ENCODE measurements at places on chromosomes 1 and 21.
A peak's percentile ranks its signal among the peaks of the same experiment; 100 is the strongest.

- peaks cover 46% of the 10 kb centered on the region for H3K4me1 ChIP-seq
- no peaks in the 10 kb centered on the region for H3K36me3 ChIP-seq
- peak overlapping the region; percentile 96 for H3K27ac ChIP-seq
- H3K4me3 ChIP-seq, result peak overlapping the region; percentile 71
- DNase-seq, result peak; percentile 91
- H3K27me3 ChIP-seq, result no peaks in the 10 kb centered on the region
Measured at GRCh38 chr1:223230161-223230881, 87.3 kb upstream of the TLR5 start.

DNA sequence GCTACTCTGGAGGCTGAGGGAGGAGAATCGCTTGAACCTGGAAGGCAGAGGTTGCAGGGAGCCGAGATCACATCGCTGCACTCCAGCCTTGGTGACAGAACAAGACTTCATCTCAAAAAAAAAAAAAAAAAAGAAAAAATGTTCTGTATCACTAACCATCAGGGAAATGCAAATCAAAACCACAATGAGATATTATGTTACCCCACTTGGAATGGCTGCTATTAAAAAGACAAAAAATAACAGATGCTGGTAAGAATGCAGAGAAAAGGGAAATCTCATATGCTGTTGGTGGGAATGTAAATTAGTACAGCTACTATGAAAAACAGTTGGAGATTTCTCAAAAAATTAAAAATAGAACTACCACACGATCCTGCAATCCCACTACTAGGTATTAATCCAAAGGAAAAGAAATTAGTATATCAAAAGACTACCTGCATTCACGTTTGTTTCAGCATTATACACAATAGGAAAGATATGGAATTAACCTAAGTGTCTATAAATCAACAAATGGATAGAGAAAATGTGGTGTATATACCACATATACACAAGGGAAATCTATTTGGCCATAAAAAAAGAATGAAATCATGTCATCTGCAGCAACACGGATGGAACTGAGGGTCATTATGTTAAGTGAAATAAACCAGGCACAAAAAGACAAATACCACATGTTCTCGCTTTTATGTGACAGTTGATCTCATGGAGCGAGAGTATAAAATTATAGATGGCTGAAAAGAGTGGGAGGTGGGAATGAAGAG lies 62.6 kb downstream of the ABL2 start:
- peaks cover 47% of the 10 kb centered on the region for H3K4me1 ChIP-seq
- no peaks in the 10 kb centered on the region for H3K36me3 ChIP-seq
- no peak overlapping the region for H3K4me3 ChIP-seq
- no peak overlapping the region for H3K27ac ChIP-seq
- DNase-seq, result peak; percentile 26

GRCh38 chr1:174818014-174818616 lies 181.6 kb upstream of the CACYBP start:
- no peaks in the 10 kb centered on the region for H3K36me3 ChIP-seq
- H3K27ac ChIP-seq, result no peak overlapping the region
- DNase-seq, result no peak

- no peaks in the 10 kb centered on the region for H3K27me3 ChIP-seq
- peak overlapping the region; percentile 51 for H3K4me3 ChIP-seq
- H3K4me1 ChIP-seq, result peaks cover 24% of the 10 kb centered on the region
- peak overlapping the region; percentile 63 for H3K27ac ChIP-seq
Measured at GRCh38 chr21:35933466-35933865, 126.9 kb downstream of the SETD4 start.

DNA sequence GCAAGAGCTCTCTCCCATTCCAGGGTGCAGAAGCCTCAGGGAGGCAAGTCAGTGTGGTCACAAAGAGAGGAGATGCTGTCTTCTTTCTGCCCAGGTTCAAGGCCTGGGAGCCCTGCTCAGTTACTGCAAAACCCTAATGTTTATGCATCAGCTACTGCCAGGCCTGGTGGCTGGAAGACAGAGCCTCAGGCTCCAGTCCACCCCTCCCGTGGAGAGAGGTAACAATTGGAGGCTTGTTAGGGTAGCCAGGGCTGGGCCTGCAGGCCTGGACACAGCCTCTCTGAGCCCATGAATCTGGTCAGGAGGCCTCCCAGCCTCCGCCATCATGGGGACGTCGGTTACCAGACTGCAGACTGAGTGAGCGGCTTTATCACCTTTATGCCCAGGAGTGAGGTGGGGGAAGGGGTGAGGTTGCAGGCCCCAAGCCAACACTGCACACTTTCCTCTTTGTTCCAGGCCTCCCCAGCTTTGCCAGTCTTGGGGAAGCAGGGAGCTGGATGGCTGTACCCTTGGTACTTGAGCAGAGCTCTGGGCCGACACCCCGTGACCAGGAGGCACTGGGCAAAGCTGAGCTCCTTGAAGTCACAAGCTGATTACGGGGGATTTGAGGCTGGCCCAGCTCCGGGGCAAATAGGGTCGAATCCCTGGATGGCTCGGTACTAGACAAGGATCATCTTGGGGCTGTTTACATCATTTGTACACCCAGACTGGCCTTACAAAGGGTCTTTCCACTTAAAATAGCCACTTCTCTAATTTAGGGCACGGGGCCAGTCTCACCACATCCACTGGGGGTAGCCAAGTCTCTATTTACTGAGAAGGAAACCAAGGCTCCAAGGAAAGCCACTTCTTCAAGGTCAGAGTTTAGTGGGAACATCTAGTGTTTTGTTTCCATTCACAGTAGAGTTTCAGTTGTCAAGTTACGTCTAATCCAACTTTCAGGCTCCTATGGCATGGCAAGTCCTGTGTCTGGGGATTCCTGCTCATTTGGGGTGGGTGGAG lies 5.2 kb downstream of the SLC2A1 start:
- 0 out of 2 replicates have a peak, but pooled peaks cover 6% of the 10 kb centered on the region for H3K36me3 ChIP-seq
- no peak overlapping the region for H3K27ac ChIP-seq
- no peaks in the 10 kb centered on the region for H3K27me3 ChIP-seq
- H3K4me3 ChIP-seq, result no peak overlapping the region
- DNase-seq, result no peak

GRCh38 chr1:237012788-237013383 lies 8.6 kb upstream of the MT1HL1 start:
- H3K4me3 ChIP-seq, result no peak overlapping the region
- DNase-seq, result no peak
- no peaks in the 10 kb centered on the region for H3K4me1 ChIP-seq
- no peak overlapping the region for H3K27ac ChIP-seq
- no peaks in the 10 kb centered on the region for H3K36me3 ChIP-seq

DNA sequence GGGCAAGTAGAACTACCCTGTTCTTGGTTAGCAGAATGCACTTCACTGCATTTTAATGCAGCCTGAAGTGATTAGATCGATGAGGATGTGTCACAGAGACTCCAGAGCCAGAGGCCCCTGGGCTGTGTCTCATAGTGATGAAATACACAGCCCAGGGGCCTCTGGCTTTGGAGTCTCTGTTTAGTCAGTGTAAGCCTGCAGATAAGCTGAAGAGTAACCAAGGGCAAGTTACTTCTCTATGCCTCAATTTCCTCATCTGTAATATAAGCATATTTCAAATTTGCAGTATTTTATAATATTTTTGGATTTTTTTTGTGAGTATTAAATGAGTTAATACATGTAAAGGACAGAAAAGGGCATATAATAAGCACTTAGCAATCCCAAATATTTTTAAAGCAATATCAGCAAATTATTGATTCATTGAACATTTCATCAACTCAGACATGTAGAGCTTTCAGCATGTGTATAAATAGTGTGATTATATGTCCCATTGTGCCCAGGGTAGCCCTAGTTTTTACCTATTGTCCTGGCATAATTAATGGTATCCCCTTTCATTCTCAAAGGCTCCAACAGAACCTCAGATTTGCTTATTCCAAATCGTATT lies 23.6 kb upstream of the APOBEC4 start:
- H3K27ac ChIP-seq, result peak overlapping the region; percentile 8
- H3K27me3 ChIP-seq, result no peaks in the 10 kb centered on the region
- DNase-seq, result peak; percentile 94
- H3K36me3 ChIP-seq, result no peaks in the 10 kb centered on the region
- no peak overlapping the region for H3K4me3 ChIP-seq

- no peaks in the 10 kb centered on the region for H3K36me3 ChIP-seq
- no peaks in the 10 kb centered on the region for H3K27me3 ChIP-seq
- no peak for DNase-seq
- H3K4me1 ChIP-seq, result peaks cover 17% of the 10 kb centered on the region
Measured at GRCh38 chr1:185049670-185050069, 4.3 kb downstream of the RNF2 start.

GRCh38 chr1:112250892-112251291 lies 145.1 kb upstream of the CTTNBP2NL start:
- DNase-seq, result no peak
- no peak overlapping the region for H3K27ac ChIP-seq
- H3K36me3 ChIP-seq, result no peaks in the 10 kb centered on the region
- H3K27me3 ChIP-seq, result peaks cover 3% of the 10 kb centered on the region

DNA sequence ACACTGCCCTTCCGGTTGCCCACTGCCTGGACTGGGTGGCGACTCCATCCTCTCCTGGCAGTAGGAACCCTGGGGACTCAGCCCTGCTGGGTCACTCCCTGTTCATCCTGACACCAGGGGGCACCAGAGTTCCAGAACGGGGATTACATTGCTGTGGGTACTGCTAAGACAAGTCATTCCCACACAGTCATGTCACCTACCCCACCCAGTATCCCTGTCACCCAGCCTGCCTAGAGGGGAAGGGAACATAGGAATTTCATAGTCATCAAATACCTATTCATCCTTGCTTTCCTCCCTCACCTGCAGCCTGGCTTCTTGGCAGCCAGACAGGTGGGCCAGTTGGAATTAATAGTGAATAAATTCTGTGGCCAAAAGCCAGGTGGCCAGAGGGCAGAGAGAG lies 9.8 kb upstream of the SFN start:
- H3K27me3 ChIP-seq, result no peaks in the 10 kb centered on the region
- DNase-seq, result peak; percentile 90
- H3K27ac ChIP-seq, result peak overlapping the region; percentile 45
- peaks cover 18% of the 10 kb centered on the region for H3K4me1 ChIP-seq
- peaks cover 3% of the 10 kb centered on the region for H3K36me3 ChIP-seq

DNA sequence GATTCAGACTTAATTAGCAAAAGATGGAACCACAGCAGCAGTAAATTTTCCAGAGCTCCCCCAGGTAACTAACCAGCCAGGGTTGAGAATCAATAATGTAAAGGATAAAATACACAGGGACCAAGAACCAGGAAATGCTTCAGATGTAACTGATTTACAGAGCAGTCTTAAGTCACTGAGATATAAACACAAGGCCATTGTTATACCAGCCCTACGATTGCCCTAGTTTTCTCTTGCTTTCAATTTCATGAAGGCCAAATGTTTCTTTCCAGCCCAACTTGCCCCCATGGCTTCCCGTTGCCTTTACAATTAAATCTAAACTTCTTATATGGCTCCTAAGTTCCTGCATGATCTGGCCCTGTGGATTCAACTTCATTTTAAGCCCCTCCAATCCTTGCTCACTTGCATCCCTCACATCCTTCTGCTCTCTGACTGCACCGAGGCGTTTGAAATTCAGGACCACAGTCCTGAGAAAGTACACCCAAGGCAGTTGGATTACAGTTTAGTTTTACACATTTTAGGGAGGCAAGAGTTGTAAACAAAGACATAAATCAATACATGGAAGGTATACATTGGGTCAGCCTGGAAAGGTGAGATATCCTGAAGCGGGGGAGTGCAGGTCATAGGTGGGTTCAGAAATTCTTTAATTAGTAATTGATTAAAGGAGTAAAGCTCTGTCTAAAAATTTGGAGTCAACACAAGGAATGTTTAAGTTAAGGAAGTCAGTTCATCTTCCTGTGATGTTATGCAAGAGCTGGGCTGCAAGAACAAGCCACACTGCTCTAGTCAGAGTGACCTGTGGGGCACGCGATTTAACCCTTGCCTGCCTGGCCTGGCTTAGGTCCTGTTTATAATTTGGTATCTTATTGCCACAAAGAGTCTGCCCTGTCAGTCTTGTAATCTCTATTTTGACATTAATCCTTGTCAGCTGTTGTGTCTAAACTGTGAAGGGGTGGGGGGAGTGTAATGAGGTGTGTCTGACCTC lies 69.9 kb upstream of the COG2 start:
- no peaks in the 10 kb centered on the region for H3K36me3 ChIP-seq
- no peaks in the 10 kb centered on the region for H3K27me3 ChIP-seq
- H3K27ac ChIP-seq, result no peak overlapping the region
- DNase-seq, result peak; percentile 5
- no peak overlapping the region for H3K4me3 ChIP-seq

DNA sequence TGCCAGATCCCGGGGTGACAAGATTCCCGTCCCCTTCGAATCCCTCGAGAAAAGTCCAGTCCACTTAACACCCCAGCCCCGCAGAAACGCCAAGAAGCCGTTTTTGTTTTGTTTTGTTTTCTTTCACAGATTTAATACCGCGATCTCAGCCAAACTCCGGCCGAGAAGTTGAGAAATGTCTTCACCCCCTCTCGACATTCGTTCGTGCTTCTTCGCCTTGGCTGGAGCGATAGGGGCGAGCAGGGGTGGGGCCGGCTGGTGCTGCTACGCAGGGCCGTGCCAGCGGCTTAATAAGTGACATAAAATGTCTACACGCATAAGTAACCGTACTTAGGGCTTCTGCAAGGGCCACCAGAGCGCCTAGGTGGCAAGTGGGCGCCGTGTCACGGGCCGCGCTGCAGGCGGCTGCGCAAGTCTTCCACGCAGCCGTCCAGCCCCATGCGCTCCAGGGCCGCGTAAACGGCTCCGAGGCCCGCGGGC lies 4.9 kb downstream of the TNFRSF25 start:
- no peak overlapping the region for H3K27ac ChIP-seq
- no peaks in the 10 kb centered on the region for H3K4me1 ChIP-seq
- peaks cover 24% of the 10 kb centered on the region for H3K27me3 ChIP-seq
- no peak overlapping the region for H3K4me3 ChIP-seq
- H3K36me3 ChIP-seq, result no peaks in the 10 kb centered on the region
- DNase-seq, result peak; percentile 22

DNA sequence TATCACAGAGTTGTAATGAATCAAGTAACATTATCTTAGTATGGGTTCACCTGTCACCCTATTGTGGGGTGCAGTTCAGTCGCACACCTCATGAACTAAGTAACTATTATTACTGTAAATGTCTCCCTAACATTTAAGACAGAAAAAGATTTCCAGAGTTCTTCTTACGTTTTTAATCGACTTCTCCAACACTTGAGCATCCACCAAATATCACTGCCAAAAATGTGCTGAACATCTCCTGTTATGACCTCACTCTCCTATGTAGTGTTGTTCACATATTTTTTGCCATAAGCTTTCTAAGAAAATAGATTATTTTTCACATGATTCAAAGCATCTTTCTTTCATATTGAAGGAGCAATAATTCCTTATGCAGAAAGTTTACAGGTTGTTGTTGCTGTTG lies 1.3 kb downstream of the TTLL7 start:
- no peaks in the 10 kb centered on the region for H3K27me3 ChIP-seq
- H3K27ac ChIP-seq, result no peak overlapping the region
- H3K4me3 ChIP-seq, result no peak overlapping the region
- DNase-seq, result peak; percentile 12
- H3K36me3 ChIP-seq, result no peaks in the 10 kb centered on the region

Data from GM23248 (cell line).